ENCODE measurements at places on chromosomes 2 and 18.

DNA sequence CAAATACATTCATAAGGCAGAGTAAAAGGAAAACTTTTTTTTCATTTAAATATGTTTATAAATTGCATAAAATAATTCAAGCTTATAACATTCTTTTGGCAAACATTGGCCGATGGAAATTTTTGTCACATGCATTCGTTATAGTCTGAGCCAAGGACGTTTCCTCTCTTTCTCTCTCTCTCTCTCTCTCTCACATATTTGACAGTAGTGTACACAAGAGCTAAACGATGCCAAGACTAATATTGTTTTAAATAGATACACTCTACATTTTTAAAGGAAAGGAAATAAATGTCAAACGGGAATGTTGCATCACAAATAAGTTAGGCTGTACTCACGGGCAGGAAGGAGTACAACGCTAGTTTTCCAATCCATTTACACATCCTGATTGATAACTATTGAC is 251.1 kb upstream of the SMIM21 start:
- DNase-seq = no peak

DNA sequence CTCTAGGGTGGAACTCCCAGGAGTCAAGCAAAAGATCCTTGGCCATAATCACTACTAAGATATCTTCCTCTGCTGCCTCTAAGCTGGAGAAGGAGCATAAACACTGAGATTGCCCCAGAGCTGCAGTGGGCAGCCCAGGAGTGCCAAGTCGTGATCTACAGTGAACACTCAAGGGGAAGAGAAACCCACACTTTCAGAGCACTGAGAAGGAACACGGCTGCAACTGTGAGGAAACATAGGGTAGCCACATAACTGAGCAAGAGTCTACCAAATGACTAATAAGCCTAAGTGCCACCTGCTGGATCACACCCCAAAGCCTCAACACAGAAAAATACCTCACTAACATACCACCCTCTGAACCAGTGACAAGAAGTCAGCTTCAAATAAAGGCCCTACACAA is 79.6 kb upstream of the RAB12 start:
- no peak for DNase-seq

GRCh38 chr2:54629914-54630857 is 93.3 kb upstream of the EML6 start:
- no peak for DNase-seq

- DNase-seq = no peak
Measured at GRCh38 chr2:135337071-135337470, 193.9 kb downstream of the ZRANB3 start.

GRCh38 chr18:32683044-32683443 is 89.8 kb downstream of the KLHL14 start:
- no peak for DNase-seq

All from GM04503 (cell line).